NCI-H69 (cell line): ENCODE measurements at places on chromosomes 1 and 21.

DNA sequence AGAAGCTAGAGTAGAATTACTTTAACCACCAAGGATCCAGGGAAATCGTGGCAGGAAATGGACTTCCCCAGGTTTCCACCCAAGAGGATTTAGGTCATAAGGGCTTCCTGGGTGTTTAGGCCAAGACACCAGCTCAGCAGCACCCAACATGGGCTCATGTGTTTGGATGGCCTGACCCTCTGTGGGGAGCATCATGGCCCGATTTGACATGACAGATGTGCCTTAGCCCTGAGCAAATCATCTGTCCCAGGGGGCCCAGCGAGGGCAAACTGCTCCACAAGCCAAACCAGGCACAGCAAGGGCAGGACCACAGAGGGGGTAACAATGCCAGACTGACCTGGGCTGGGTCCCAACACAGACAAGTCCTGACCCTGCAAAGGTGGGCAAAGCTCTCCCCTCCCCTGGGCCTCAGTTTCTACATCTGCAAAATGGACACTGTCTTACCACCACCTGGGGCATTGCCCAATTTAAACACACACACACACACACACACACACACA, 232.8 kb downstream of the MATN1 start:
- no peak for DNase-seq

DNA sequence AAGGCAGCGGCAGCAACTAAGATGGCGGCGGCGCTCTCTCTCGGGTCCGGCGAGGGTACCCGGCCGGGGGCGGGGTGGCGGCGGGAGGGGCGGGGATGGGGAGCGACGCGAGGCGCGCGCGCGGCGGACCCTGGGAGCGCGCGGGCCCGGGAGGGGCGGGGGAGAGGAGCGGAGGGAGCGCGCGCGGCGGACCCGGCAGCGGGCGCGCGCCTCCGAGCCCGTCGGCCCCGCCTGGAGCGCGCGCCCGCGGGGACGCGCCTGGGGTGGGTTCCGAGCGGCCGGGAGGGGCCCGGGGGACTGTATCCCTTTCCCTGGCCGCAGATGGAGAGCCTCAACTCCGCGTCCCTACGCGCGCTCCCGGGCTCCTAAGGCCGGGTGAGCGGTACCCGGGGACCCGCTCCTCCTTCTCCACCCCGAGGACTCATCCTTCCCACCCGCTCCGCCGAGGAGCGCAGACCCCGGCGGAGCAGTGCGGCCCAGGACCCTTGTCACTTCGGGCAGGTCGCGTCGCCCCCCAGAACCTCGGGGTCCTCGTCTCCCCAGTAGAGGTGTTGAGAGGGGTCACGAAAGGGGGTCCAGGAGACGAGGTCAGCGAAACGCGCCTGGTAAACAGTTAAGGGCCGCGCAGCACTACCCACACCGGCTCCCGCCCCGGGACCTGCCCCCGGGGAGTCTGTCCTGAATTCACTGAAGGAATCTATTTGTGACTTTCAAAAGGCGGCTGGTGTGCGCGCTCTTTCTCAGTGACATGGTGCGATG, at the start of gene CLSTN1:
Gene CLSTN1, minus strand, starts transcription at position 23 of the 759 bp plus-strand sequence. CDS start 232 bp downstream, outside the sequence.
- DNase-seq, result peak; percentile 93

DNA sequence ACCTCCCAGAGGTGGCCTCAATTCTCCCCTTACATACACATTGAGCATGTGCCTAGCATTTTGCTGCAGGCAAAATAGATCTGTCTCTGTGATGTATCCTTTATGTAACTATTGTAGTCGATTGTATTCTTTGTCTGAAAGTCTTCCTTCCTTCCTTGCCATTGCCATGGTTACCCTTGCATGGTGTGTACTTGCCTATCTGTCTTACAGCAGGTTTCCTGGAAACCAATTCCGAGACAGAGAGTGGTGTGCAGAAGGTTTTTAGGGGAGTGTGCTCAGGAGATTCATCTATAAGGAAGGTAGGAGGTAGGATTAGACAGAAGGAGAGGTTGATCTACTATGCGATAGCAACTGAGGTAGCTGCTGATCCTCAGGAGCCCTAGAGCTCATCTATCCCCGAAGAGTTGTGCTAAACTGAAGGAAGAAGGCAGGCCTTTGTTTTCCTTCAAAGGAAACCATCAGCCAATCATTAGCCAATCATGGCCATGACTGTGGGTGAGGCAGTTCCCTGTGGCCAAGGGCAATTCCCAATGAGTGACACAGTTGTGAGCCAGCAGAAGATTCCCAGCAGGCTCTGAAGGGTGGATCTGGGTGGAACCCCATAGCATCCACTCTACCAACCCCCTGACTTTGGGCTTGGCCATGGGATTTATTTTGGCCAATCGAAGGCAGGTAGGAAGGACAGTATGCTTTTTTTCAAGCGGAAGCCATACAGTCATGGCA, 15.0 kb downstream of the CITED4 start:
- DNase-seq, result no peak

DNA sequence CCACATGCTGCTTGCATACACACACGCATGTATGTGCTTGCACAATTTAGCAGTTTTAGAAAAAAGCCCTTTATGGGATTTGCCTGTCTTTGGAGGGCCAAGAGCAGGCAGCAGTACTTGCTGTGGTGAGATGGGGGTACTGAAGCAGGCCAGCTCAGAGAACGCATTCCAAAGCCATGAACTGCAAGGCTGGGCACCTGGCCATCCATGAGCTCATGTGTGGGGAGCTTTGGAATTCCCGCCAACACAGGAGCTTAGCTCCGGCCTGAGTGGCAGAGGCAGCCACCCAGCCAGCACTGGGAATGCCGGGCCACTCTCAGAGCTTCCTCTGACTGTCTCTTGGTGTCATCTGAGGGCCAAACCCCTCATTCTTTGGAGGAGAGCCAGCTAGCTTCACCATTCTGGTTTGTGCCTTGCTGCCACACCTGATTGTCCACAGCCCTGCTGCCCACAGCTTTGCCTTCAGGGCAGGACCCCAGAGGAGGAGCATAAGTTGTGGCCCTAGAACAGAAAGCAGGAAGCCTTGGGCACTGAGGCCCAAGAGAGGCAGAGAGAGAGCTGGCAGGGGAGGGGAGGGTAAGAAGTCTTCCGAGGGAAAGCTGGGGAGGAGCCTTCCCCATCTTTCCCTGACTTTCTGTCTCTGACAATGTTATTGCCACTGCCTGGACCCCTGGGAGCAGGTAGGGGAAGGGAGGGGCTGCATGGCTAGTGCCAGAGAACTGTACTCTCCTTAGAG, 92.1 kb upstream of the POU3F1 start:
- DNase-seq, result peak; percentile 25

- no peak for DNase-seq
These were observed 57.2 kb downstream of the DPT start for GRCh38 chr1:168671782-168672181.

- no peak for DNase-seq
These were observed 30.3 kb upstream of the FMOD start for GRCh38 chr1:203381151-203381751.

DNA sequence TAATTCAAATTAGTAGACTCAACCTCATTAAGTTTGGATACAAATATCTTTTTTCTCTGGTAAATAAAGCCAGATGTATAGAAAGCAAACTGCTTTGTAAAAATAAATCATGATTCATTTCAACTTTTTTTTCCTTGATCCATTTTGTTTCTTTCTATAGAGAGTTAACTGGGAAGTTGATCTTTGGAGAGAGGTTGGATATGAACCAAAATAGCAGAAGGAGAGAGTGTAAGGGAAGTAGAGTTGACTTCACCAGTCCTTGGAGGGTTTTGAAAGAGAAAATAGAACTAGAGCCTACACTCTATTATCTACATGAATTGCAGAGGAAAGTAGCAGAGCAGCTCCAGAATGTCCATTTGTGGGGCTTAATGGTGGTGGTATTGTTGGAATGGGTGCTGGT, 243.8 kb downstream of the ADGRL2 start:
- no peak for DNase-seq

GRCh38 chr1:47623557-47623940, 185.7 kb downstream of the FOXD2 start:
- no peak for DNase-seq

GRCh38 chr1:96995351-96995750, 273.8 kb downstream of the PTBP2 start:
- no peak for DNase-seq

GRCh38 chr1:41891199-41891896, 27.4 kb downstream of the HIVEP3 start:
- peak; percentile 22 for DNase-seq

DNA sequence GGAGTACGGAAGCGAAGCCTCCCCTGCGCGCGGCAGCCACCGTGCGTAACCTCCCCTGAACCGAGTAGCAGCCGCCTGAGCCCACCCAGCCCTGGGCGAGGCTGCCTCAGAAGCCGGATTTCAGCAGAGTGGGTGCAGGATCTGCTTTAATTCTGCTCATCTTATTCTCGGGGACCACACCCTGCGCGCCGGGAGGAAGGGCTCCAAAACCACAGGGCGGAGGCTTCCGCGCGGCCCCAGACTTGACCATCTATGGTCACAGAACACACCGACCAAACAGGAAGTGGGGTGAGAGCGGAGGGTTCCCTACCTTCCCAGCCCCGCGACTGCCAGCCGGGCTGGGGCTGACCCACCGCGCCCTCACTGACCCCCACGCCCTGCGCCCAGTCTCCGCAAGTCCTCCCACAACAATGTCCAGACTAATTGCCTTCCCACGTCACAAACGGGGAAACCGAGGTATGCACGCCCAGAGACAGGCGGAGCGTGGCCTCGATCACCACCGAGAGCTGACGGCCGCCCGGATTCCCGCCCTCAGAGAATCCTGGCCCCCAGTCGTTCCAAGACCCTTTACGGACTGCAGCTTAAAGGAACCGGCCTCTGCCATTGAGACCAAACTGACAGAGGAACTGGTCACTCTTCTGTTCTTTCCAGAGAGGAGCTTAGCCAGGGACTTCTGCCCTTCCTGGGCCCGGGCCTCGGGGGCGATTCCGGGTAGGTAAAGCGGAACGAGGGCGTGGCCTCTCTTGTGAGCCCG, 595 bp upstream of the CAP1 start:
- peak; percentile 81 for DNase-seq

DNA sequence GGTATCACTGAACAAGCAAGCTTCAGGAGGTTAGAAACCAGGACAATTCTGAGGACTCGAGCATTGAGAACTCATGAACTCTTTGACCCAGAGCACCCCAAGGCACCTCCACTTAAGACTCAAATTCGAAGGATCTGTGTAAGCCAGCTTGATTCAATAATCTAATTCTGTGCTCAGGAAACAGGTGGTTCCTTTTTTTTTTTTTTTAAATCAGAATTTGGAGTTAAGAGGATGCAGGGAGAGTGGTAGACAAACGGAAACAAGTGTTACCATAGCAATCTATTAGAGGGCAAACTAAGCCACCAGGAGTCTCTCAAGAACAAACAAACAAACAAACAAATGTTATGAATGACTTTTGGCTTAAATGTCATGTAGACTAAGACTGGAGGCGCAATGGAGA, 53.8 kb upstream of the DPH5 start:
- no peak for DNase-seq

DNA sequence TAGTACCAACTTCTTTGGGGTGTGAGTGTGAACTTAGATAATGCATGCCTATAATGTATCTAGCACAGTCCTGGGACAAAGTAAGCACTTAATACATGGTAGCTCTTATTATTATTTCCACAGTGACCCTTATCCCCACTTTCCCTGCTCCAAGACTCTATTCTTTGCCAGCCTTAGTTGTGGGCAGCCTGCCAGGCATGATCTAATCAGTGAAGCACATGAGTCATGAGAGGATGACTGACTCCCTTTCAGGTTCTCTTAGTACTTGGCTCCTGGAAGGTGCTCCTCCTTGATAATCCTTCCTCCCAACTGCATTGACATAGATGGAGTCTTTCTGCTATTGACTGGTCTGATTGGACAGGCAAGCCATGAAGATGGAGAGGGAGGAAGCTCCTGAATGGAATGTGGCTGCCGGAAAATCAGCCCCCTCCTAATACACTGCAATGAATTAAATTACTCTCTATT, 17.4 kb upstream of the GNG12 start:
- DNase-seq, result peak; percentile 85

DNA sequence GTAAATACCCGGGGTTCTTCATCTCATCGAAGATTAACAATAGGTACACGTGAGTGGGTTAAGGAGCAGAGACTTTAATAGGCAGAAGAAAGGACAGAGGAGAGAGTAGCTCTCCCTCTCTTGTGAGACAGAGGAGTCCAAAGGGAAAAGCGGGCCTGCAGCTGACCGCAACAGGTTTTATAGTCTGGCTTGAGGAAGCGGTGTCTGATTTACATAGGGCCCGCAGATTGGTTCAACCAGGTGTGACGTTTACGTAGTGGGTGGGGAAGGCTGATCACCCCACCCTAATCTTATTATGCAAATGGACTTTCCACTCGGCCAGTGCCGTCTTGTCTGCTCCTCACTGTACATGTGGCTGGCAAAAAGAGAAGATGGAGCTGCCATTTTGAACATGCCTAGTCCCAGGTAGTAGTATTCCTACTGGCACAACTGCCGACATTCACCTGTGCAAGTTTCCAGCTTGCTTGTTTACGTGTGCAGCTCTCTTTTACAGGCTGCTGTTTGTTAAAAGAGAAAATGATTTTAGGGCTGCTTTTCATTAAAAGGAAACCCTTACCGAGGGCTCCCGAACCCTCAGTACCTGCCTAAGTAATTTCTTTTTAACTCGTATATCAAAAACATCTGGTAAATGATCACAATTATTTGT, 10.6 kb downstream of the CDC14A start:
- DNase-seq, result peak; percentile 96

DNA sequence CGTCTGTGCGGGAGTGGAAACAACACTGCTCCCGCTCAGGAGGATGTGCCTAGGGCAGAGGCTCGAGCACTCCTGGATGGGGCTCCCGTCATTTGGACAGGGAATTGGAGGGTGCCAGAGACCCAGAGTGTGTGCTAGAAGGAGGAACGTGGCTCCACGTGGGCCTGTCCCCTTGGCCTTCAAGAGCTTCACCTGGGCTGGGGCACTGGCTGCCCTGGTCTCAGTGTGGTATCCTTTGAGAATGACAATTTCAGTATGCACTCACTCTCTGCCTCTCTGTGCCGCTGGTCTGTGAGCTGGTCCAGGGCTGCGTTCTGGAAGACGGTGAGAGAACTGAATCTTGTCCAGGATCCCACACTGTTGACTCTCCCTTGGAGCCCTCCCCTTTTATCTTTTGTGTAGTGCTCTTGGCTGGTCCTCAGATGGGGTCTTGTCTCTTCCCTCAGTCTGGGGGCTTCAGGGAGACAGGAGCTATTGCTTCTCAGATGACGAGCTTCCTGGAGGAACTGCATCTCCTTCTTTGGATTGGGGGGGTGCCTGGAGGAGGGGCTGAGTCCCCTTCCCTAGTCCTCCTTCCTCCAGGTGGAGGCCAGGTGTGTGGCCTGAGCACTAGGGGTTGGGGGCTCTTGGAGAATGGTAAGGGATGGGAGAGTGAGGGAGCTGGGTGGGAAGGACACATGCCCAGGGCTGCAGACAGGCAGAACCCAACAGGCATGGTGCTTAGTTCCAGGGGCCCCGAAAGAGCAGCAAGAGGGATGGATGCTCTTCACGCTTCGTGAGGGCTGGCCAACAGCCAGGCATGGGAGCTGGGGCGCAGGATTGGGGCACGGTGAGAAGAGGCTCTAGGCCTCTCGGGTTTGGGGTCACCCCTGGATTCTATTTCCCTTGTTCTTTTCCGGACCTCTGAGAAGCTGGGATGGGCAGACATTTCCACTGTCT, 14.8 kb upstream of the ETV3L start:
- no peak for DNase-seq

- no peak for DNase-seq
These were observed 9.8 kb downstream of the ECE1 start for GRCh38 chr1:21280482-21280881.
